ENCODE measurements at places on chromosomes 11 and 22.
A peak's percentile ranks its signal among the peaks of the same experiment; 100 is the strongest.

- H3K4me1 ChIP-seq: no peaks in the 10 kb centered on the region
- H3K27ac ChIP-seq: no peak overlapping the region
- no peaks in the 10 kb centered on the region for H3K27me3 ChIP-seq
- DNase-seq: no peak
- H3K36me3 ChIP-seq: no peaks in the 10 kb centered on the region
Measured at GRCh38 chr22:47119181-47119580, 356.7 kb downstream of the TBC1D22A start.

GRCh38 chr22:39954584-39955055 is 5.6 kb upstream of the TMA7B start:
- no peaks in the 10 kb centered on the region for H3K27me3 ChIP-seq
- no peak overlapping the region for H3K4me3 ChIP-seq
- no peaks in the 10 kb centered on the region for H3K36me3 ChIP-seq
- DNase-seq: no peak

DNA sequence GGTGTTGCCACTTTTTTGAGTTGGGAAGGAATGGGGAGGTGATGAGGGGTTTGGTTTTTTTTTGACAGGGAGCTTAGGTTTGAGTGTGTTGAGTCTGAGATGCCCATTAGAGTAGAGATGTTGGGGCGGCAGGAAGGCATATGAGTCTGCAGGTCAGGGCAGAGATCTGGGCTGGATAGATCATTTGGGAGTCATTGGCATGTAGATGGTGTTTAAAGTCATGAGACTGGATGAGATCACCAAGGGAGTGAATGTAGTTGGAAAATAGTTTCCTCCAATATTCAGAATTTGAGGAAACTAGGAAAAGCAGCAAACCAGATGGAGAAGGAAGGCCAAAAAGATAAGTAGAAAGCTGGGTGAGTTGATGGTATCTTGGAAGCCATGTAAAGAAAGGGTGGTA is 2.1 kb upstream of the ANAPC15 start:
- no peaks in the 10 kb centered on the region for H3K27me3 ChIP-seq
- no peak for DNase-seq
- H3K4me3 ChIP-seq: no peak overlapping the region
- no peak overlapping the region for H3K27ac ChIP-seq
- H3K36me3 ChIP-seq: no peaks in the 10 kb centered on the region

DNA sequence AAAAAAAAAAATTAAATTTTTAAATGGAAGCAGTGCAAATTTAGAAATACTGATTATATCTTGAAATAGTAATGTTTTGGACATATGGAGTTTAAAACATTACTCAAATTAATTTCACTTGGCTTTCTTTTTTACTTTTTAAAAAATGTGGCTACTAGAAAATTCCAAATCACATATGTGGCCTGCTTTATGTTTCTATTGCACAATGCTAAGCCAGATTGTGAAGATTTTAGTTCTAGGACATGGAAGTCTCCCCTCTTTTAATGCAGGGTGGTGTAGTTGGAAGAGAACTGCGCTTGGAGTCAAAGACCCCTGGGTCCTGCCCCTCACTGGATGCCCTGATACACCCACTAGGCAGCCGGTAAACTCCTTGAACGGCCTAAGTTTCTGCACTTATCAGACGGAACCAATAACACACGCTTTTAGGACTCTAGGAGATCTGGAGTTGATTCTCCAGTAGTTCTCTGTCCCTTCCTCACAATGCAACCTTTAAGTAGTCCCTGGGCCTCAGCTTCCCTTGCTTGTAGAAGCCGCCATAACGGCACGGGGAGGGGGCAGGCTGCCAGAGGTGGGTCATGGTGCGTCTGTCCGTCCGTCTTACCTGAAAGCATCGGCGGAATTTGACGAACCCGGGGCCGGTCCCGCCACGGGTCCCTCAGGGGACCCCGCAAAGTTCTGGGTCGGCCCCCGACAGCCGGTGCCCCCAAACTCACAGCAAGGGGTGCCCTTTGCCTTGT is 505 bp downstream of the FAM227A start:
- H3K36me3 ChIP-seq: no peaks in the 10 kb centered on the region
- no peak for DNase-seq
- peaks cover 20% of the 10 kb centered on the region for H3K4me1 ChIP-seq
- no peaks in the 10 kb centered on the region for H3K27me3 ChIP-seq
- peak overlapping the region; percentile 87 for H3K4me3 ChIP-seq
- peak overlapping the region; percentile 86 for H3K27ac ChIP-seq

DNA sequence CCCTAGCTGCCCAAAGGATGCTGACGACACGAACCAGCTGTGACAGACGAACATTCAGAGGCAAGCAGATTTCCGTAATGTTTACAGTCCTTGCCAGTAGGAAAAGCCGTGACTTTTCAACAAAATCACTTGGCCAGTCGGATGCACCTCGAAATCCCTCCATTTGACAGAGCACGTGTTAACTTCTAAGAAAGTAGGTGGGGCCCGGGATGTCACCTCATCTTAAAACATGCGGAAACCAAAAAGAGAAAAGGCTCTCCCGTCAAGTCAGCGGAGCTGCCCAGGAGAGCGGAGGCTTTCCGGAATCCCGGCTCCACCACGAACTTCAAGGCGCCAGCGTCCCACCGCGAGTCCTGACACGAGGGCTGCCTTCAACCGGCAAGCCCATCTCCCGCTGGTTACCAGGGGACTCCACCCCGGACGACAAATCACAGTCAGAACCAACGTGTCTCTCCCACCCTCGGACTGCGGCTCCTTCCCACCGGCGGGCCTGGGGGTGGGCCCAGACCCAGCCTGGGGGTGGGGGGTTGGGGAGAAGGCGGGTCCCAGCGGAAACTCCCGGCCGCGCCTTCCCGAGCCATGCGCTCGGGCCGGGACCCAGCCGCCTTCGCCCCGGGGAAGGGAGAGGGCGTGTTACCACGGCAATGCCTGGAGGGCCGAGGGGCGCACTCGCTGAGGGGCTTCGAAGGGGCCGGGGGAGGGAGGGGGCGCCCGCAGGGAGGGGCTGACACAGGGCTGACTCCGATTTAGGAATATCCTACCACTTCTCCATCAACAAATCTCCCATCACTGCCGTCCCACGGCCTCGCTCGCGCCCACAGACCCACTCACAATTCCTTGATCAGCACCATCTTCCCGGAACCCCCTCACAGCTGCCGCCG is 475 bp downstream of the PITPNB start:
- no peak for DNase-seq
- H3K27ac ChIP-seq: peak overlapping the region; percentile 96
- no peaks in the 10 kb centered on the region for H3K27me3 ChIP-seq

- H3K27me3 ChIP-seq: no peaks in the 10 kb centered on the region
- H3K36me3 ChIP-seq: no peaks in the 10 kb centered on the region
- peaks cover 40% of the 10 kb centered on the region for H3K4me1 ChIP-seq
- DNase-seq: no peak
Measured at GRCh38 chr11:122205036-122205435, 89.0 kb upstream of the BLID start.

- no peak for DNase-seq
- no peak overlapping the region for H3K27ac ChIP-seq
Measured at GRCh38 chr11:100730266-100730665, 43.2 kb downstream of the ARHGAP42 start.

DNA sequence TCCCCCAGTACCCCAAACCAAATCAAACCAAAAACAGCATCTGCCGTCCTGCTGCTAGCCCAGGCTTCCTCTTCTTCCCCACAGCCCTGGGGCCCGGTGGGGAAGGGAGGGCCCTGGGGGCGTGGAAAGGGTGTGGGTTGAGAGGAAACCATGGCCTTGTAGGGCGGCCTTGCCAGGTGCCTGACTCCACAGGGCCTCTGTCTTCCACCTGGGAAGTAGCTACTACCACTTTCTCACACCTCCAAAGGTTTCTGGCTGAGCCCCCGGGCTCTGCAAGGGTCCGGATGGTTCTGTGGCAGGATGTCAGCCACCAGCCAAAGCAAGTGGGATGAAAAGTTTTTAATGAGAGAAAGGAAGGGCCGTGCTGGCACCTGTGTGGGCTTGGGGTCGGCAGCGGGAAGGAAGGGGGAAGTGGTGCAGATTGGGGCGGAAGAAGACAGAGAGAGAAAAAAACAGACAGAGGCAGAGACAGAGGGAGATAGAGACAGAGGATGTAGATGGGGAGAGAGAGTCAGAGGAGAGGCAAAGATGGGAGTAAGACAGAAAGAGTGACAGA is 10.5 kb downstream of the TPST2 start:
- H3K36me3 ChIP-seq: no peaks in the 10 kb centered on the region
- peaks cover 4% of the 10 kb centered on the region for H3K4me1 ChIP-seq
- no peak overlapping the region for H3K4me3 ChIP-seq
- no peak overlapping the region for H3K27ac ChIP-seq
- H3K27me3 ChIP-seq: no peaks in the 10 kb centered on the region
- DNase-seq: no peak

DNA sequence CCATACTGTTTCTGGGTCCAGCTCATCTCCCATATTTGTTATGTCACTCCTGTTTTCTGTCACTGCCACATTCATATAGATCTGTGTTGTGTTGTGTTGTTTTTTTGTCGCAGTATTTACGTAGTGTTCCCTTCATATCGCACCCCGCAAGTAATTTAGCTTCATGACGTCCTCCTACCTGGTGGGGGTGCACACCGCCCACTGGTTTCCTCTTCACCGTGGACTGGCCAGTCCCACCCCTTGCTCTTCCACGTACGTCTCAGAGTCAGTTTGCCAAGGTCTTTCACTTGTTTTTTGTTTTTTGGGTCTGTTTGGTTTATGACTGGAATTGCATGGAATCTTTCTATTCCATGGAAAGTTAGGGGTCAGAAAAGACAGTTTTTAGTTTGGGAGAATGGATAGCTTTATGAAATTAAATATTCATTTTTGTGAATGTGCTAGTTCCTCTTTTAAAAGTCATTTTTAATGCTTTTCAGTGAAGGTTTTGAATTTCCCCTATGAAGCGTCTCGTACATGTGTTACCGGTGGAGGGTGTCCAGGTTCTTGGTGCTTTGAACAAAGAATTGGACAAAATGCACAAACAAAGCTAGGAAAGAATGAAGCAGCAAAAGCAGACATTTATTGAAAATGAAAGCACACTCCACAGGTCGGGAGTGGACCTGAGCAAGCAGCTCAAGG is 134.3 kb downstream of the TBC1D22A start:
- no peak for DNase-seq
- no peaks in the 10 kb centered on the region for H3K27me3 ChIP-seq
- peaks cover 9% of the 10 kb centered on the region for H3K4me1 ChIP-seq
- H3K36me3 ChIP-seq: no peaks in the 10 kb centered on the region
- H3K27ac ChIP-seq: no peak overlapping the region

- no peak for DNase-seq
- no peaks in the 10 kb centered on the region for H3K36me3 ChIP-seq
- H3K27me3 ChIP-seq: no peaks in the 10 kb centered on the region
- no peak within 1 kb of the TSS for H3K4me3 ChIP-seq
- peaks cover 7% of the 10 kb centered on the region for H3K4me1 ChIP-seq
Measured at GRCh38 chr11:26331911-26332571, at the start of gene ANO3. TSS of gene ANO3 (plus strand) at chr11:26332130. CDS start at chr11:26332276, 146 bp downstream.

- no peak overlapping the region for H3K4me3 ChIP-seq
- no peak for DNase-seq
- H3K27ac ChIP-seq: no peak overlapping the region
- H3K36me3 ChIP-seq: no peaks in the 10 kb centered on the region
- H3K27me3 ChIP-seq: no peaks in the 10 kb centered on the region
Measured at GRCh38 chr22:25085930-25086901, 113.4 kb upstream of the CRYBB3 start.

GRCh38 chr11:6022956-6023355 is 7.6 kb downstream of the OR56A1 start:
- no peaks in the 10 kb centered on the region for H3K4me1 ChIP-seq
- H3K27ac ChIP-seq: no peak overlapping the region
- no peak overlapping the region for H3K4me3 ChIP-seq
- H3K36me3 ChIP-seq: no peaks in the 10 kb centered on the region
- no peaks in the 10 kb centered on the region for H3K27me3 ChIP-seq

GRCh38 chr11:21295508-21295907 is 626.1 kb downstream of the NELL1 start:
- no peaks in the 10 kb centered on the region for H3K27me3 ChIP-seq
- H3K36me3 ChIP-seq: no peaks in the 10 kb centered on the region
- no peak overlapping the region for H3K27ac ChIP-seq
- H3K4me3 ChIP-seq: no peak overlapping the region

DNA sequence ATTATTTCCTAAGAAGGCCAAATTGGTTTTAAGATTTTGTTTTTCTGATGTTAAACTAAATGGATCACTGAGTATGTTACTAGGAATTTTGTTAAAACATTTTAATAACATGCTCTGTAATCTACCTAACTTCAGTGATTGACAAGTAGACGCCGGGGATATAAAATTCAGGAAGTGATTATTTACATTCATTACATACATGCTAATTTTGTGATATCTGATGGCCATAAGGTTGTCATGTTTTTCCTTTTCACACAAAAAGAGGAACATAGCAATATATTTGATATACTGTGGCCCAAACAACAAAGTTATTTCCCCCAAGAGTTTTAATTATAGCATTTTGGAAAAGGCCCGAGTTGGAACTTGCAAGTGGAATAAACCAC is 12.1 kb downstream of the SCUBE1 start:
- no peak overlapping the region for H3K4me3 ChIP-seq
- no peak for DNase-seq

DNA sequence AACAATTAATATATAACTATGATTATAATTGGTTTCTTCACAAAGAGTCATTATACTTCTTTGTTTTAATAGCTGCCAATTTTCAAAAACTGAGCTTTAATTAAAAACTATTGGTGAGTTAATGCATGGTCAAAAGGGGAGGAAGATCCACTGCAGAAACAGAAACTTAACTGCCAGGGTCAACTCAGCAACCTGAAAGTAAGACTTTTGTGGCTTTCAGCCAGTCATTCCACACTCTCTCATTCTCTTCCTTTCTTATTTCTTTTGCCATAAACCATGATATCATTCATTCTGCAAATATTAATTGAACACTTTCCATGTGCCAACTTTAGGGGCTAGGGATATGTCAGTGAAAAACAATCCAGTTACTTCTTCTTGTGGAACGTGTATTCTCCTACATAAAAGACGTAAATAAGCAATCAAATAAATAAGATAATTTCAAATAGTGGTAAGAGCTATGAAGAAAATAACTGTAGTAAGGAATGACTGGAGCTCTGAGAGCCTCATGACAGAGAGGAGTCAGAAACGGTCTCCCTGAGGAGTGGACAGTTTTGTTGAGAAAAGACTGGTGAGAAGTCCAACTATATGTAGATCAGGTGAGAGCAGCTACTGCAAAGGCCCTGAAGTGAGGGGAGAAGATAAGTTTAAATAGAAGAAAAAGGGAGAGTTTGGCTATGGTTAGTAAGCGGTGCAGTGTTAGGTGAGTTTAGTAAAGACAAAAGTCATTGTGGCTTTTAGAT is 130.5 kb downstream of the GRIA4 start:
- DNase-seq: no peak
- no peak overlapping the region for H3K4me3 ChIP-seq
- H3K36me3 ChIP-seq: no peaks in the 10 kb centered on the region
- no peaks in the 10 kb centered on the region for H3K27me3 ChIP-seq

- DNase-seq: no peak
- H3K36me3 ChIP-seq: no peaks in the 10 kb centered on the region
- H3K4me1 ChIP-seq: peaks cover 32% of the 10 kb centered on the region
- no peaks in the 10 kb centered on the region for H3K27me3 ChIP-seq
- no peak overlapping the region for H3K27ac ChIP-seq
Measured at GRCh38 chr11:11211888-11212287, 141.2 kb downstream of the CSNK2A3 start.
